ENCODE measurements at places on chromosomes 4 and X.

- no peak for DNase-seq
Measured at GRCh38 chr4:74547042-74547441, 102.1 kb downstream of the AREG start.

GRCh38 chr4:114890773-114891172, 222.6 kb downstream of the NDST4 start:
- DNase-seq, result no peak

DNA sequence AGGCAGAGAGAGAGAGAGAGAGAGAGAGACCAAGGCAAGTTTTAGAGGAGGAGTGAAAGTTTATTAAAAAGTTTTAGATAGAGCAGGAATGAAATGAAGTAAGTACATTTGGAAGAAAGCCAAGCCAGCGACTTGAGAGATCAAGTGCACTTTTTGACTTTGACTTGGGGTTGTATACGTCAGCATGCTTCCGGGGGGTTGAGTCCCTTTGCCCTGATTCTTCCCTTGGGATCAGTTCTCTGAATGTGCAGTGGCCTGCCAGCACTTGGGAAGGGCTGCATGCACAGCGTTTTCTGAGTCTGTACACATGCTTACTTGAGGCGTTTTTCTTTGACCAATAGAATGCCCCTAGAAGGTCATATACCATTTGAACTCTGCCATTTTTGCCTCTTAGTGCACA, 400.5 kb downstream of the PDGFC start:
- DNase-seq, result no peak

GRCh38 chrX:30649859-30650258, 3.4 kb upstream of the GK start:
- no peak for DNase-seq

DNA sequence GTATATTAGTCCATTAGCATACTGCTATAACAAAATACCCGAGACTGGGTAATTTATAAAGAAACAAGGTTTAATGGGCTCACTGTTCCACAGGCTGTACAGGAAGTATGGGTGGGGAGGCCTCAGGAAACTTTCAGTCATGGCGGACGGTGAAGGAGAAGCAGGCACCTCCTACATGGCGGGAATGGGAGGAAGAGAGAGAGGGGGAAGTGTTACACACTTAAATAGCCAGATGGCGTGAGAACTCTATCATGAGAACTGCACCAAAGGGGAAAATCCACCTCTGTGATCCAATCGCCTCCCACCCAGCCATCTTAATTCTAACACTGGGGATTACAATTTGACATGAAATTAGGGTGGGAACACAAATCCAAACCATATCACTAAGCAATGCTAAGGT, 98.9 kb upstream of the SH3RF1 start:
- DNase-seq, result peak; percentile 30

DNA sequence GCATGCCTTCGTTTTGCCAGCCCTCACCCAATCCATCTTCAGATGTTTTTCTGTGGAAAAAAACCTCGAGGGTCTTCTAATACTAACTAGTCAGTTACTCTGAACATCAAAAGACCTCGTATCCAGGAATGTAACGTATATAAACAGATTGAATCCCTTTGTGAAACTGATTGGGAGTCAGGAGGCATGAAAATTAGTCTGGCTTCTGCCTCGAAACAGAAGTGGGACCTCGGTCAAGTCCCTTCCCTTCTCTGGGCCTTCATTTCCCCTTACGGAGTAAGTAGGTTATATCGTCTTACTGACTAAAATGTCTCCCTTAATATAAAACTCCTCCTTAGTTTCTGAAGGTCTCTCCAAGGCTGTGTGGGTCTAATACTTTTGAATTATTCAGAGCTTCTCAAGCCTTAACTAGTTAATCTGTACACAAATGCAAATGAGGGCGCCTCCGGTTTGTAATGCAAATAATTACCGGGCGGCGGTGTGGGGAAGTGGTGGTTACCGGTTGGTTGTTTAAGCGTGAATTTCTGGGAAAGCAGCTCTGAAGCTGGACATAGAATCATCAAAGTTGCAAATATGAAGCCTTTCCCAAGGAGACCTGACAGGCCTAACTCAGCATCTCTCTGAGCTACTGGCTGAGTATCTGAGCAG, 11.4 kb upstream of the NKRF start:
- DNase-seq, result peak; percentile 78

GRCh38 chr4:152206185-152206584, 329.7 kb downstream of the FBXW7 start:
- DNase-seq, result no peak

GRCh38 chrX:103343105-103343504, 13.1 kb downstream of the TCEAL7 start:
- peak; percentile 51 for DNase-seq

- no peak for DNase-seq
Measured at GRCh38 chr4:128552586-128552907, 257.0 kb upstream of the JADE1 start.

GRCh38 chr4:127250577-127250976, 382.2 kb upstream of the INTU start:
- peak; percentile 65 for DNase-seq

GRCh38 chrX:23548164-23548563, 119.1 kb upstream of the PRDX4 start:
- DNase-seq, result no peak
